ENCODE measurements at places on chromosomes 11 and 22. TPM values are rescaled to one million over a fixed set of nuclear protein-coding genes. Genes with fewer than 3 reads are reported as not detected.

GRCh38 chr11:85088286-85088685 is 538.9 kb downstream of the DLG2 start:
- DNase-seq, result no peak

The LRRC4C gene
- not detected for total RNA-seq

GRCh38 chr11:93704237-93704636 is 37.1 kb downstream of the TAF1D start:
- no peak for DNase-seq

The SCGB1C1 gene
- total RNA-seq, result not detected

- DNase-seq, result no peak
Observed at GRCh38 chr11:6067502-6067901, 36.9 kb upstream of the OR56A1 start.

- no peak for DNase-seq
Observed at GRCh38 chr11:134575504-134576230, 163.6 kb upstream of the B3GAT1 start.

The RAG1 gene
- 0.34 TPM for total RNA-seq

DNA sequence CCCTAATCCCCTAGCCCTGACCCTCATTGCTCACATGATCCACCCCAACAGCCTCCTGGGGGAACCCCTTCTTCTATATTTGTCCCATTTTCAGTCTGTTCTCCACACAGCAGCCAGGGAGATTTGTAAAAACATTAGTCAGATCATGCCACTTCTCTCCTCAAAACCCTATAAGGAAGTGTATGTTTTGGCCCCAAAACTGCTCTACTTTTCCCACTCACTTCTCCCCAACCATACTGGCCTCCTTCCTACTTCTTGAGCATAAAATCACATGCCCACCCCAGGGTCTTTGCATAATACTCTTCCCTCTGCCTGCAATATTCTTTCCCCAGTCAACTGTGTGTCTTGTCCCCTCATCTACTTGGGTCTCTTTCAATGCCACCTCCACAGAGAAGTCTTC is 4.7 kb upstream of the SLC22A12 start:
- no peak for DNase-seq
